ENCODE measurements at places on chromosomes 16 and 17. TPM values are rescaled to one million over a fixed set of nuclear protein-coding genes. Genes with fewer than 3 reads are reported as not detected.

Gene RNPS1
- 149 TPM for total RNA-seq

Gene SDR42E1
- not detected for total RNA-seq

Gene KAT7
- total RNA-seq = 58.0 TPM

Gene GPR142
- not detected for total RNA-seq

Gene CLEC19A
- not detected for total RNA-seq

Gene SSTR5
- not detected for total RNA-seq

Gene HAPSTR1
- 80.2 TPM for total RNA-seq

All from osteocyte (in vitro differentiated cells).